Renal cortex interstitium (tissue), 15 donors: ENCODE measurements at places on chromosomes 4 and X.
A peak's percentile ranks its signal among the peaks of the same experiment; 100 is the strongest.

DNA sequence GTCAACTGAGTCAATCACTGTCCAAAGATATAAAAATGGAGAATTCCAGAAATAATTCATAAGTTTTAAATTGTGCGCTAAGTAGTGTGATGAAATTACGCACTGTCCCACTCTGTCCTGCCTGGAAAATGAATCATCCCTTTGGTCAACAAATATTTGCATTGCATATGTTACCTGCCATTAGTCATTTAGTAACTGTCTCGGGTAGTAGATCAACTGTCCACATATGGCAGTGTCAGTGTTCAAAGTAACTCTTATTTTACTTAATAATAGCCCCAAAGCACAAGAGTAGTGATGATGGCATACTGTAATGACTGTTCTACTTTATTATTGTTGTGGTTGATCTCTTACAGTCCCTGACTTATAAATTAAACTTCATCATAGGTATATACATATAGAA lies 3.4 kb downstream of the YTHDC1 start:
- no peak for DNase-seq

DNA sequence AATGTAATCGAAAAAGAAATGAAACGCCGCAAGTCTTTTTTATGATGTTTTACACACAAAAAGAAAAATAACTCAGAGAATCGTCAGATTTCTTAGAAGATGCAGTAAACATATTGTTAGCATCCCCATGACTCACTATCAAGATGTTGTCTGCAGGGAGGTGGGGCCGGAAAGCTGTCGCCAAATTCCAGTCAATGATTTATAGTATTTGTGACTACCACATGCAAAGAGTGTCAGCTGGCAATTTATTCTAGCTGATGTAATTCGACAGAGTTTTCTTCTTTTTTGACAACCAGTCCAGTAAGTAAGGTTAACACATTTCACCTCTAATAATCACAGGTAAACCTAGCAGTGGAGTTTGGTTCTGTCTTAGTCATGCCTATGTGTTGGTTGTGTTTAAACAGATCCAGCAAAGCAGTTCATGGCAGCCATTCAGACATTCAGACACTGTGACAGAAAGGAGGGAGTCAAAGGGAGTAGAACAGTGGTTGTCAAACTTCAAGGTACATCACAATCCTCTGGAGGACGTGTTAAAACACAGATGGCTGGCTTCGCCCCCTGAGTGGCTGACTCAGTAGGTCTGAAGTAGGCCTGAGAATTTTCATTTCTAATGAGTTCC lies 19.8 kb upstream of the PPP1R2C start:
- DNase-seq = no peak

DNA sequence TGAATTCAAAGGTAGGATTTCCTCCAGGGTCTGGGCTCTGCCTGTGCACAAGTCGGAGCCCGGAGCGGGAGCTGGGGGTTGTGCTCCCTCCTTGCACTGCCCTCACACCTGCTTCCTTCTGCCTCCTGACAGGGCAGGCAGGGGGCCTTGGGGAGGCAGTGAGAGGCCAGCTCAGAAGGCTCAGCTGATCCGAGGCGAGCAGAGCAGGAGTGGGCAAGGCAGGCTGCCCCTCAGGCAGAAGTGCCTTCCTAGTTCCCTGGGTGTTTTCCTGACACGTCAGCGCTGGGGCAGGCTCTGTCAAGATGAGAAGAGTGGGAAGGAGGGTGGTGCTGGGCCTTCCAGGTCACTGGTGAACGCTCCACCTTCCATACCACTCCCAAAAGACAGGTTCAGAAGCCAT lies 5.5 kb upstream of the IRAK1 start:
- DNase-seq = no peak

- DNase-seq = no peak
Measured at GRCh38 chr4:96146686-96147085, 306.8 kb downstream of the PDHA2 start.

DNA sequence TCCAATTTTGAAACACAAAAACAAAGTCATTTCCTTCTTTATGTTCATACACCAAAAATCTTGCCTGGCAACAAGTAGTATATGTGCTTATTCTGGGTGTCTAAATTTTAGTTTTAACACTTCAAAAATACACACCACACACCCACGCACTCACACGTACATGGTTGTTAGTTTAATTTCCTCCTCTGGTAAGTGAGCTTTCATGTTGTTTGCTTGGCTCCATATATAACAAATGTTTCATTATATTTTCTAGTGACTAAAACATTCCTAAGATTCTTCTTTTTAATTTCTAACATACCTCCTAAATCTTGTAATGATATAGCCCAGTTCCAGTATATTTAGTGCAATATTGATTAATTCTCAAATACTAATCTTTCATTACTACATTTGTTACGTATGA lies 80.9 kb downstream of the PRDM5 start:
- DNase-seq = no peak

- no peak for DNase-seq
Measured at GRCh38 chr4:142983065-142983464, 137.0 kb upstream of the INPP4B start.

DNA sequence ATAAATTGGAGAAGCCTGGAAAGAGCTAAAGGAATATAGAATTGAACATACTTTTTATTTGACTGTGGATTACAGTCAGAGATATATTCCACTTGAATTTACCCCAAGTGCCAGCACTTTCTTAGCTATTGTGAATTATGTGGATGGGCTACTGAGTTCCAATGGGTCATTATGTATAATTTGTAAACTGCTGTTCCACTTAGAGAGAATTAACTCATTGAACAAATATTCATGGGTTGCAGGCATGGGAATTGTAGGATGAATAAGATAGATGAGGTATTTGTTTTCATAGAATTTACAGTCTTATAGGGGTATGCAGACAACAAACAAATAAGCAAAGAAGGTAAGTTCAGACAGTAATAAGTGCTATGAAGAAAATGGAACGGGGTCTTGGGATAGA lies 195.7 kb downstream of the SHROOM3 start:
- no peak for DNase-seq

- no peak for DNase-seq
Measured at GRCh38 chr4:7675136-7675535, 240.4 kb upstream of the PSAPL1 start.

DNA sequence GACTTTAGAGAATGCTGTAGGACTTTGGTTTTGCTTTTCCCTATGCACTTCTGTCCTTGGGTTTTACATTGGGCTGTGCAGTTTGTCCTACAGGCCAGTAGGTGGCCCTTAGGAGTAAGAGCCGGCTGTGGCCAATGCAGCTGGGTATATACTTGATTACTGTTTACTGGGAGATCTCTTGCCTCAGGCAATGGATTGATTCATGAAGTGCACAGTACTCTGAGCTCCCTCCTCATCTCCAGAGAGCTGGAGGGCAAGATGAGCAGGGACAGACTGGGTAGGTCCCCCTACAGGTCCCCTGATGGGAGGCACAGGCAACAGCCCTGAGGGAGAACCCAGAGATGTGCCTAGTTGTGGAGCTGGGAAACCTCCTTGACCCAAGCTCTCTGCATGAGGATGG lies 103.8 kb upstream of the QRFPR start:
- DNase-seq = no peak

- no peak for DNase-seq
Measured at GRCh38 chr4:88320224-88320779, 35.9 kb upstream of the PPM1K start.

DNA sequence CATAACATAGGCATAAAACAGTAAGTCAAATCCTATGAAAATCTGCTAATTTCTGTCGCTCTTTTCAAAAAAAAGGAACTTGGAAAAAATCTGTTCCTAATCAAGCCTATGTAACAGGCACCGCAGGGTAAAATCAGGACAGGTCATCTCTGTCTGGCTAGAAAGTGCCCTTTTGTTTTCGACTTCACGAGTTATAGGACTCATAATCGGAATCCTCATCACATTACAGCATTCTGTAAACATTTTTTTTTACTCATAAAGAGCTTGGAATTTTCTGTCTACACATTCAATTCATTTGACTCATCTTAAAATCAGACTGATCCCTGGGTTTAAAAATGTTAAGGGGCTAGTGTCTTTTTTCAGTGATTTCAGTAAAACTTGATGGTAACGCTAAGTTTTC lies 181.7 kb upstream of the TBC1D9 start:
- DNase-seq = no peak

GRCh38 chrX:72124540-72125201 lies 7.0 kb downstream of the RTL5 start:
- DNase-seq = no peak

DNA sequence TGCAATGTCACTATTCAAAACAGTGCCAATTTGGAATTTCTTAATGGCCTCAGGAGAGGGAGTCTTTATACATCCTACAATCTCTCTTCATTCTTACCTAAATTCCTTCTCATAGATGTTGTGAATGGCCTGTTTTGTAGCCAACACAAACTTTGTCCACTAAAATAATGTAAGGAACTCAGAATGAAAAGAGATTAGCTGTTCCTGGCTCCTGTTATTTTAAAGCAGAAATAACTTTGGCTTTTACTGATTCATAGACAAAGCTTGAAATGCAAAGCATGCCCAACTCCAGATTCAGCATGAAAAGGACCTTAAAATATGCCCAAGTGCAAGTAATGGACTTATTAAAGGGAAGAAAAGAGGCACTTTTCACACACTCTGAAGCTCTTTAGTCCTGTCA lies 146.0 kb upstream of the GPC4 start:
- DNase-seq = no peak

GRCh38 chr4:59881632-59882031 lies 1318.5 kb upstream of the ADGRL3 start:
- DNase-seq = no peak

DNA sequence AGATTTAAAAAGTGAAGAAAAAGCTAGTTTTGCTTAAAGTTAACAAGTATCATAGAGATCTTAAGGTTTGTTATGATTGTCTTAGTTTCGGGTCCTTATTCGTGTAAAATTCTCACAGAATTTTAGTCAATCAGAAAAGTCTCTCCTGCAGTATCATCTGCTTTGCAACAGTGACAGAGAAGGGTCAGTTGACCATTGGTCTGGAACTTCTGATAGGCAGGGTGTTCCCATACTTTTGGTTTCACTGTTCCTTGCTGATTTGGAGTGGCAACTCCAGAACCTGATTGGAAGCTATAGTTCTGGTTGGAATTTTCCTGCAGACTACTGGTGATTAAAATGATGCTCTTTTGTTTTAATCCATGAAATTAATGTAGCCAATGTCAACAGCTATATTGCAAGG lies 1.8 kb downstream of the IL15 start:
- DNase-seq = no peak

GRCh38 chr4:184450045-184450444 lies 24.3 kb downstream of the IRF2 start:
- DNase-seq = no peak

DNA sequence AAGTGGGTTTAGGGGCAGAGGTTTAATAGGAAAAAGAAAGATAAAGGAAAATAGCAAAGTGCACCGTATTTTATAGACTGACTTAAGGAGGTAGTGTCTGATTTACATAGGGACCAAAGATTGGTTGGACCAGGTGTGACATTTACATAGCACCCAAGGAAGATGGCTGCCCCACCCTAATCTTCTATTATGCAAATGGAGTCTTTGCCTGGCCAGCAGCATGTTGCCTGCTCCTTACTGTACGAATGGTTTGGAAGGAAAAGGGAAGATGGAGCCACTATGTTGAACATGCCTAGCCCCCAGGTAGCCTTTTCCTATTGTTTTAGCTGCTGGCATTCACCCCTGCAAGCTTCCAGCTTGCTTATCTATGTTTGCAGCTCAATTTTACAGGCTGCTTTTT lies 146.2 kb upstream of the PDE5A start:
- no peak for DNase-seq

DNA sequence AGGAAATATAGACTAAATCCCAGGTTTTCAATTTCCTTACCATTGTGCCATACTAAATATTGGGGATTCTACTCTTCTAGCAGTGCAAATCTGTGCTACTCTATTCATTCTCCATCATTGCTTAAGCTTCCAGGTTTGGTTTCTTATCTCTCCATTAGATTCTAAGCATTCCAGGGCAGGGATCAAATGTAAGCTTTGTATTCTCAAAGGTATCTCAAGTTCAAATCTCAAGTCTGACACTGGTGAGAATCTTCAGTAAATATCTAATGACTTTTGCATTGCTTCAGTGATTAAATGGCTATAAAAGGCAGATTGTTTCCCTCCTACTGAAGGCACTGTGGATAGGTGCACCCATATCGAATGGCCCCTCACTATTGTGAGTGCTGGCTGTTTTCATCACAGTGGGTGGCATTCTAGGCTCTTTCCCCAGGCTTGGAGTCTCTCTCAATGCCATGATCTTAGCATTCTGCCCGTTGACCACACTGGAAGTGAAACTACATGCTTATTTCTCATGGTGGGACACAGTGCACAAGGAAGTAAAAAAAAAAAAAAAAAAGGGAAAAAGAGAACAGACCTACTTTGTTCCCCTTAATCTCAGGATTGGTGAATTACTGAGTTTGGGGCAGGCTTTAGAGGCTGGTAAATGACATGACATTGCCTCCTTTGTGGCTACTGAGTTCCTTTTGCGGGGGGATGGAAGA lies 28.7 kb downstream of the FAM9C start:
- no peak for DNase-seq

DNA sequence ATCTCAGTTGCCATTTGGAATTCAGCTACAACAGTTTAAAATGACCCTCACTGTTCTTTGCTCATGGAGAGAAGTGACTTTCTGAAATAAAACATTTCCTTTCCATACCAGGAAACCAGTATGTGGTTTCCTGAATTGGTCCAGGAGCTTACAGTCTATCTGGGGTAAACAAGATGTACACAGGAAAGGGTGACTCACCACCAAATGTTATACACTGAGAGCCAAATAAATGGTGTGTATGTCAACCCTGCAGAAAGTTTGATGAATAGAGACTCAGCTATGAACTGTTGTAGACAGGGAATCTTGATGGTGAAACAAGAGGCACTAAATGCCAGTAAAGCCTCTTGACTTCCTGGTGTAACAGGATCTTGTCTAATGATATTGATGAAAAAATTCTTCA lies 100.4 kb downstream of the HS6ST2 start:
- no peak for DNase-seq

GRCh38 chrX:30568136-30568535 lies 9.4 kb downstream of the TASL start:
- no peak for DNase-seq

- no peak for DNase-seq
Measured at GRCh38 chrX:130994671-130995070, 63.5 kb upstream of the ARHGAP36 start.

GRCh38 chrX:19372547-19373331 lies 29.0 kb downstream of the PDHA1 start:
- DNase-seq = peak; percentile 4

DNA sequence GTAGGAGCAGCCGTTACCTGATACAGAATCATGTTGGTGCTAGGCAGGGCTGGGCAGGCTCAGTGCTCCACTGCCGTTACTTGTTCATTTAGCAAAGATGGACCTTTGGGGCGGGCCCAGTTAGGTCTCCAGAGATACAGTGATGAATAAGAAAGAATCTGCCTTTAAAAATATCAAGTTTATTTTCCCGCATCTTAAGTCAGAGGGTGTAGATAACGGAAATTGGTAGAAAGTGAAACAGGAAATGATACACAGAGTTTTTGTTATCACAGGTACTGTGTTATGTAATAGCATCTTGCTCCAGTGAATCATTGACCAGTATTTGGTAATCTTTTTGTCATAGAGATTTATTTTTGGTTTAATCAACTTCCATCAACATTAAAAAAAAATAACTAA lies 5.5 kb downstream of the TMEM131L start:
- no peak for DNase-seq

- no peak for DNase-seq
Measured at GRCh38 chr4:80927420-80927819, 103.1 kb upstream of the BMP3 start.
